ENCODE measurements at places on chromosomes 4 and X.

GRCh38 chr4:63226229-63226628 lies 1183.0 kb downstream of the TECRL start:
- no peak for DNase-seq

- no peak for DNase-seq
Measured at GRCh38 chrX:47222751-47223350, 4.4 kb downstream of the CDK16 start.

- DNase-seq: no peak
Measured at GRCh38 chr4:15990570-15991285, 27.8 kb upstream of the FGFBP2 start.

DNA sequence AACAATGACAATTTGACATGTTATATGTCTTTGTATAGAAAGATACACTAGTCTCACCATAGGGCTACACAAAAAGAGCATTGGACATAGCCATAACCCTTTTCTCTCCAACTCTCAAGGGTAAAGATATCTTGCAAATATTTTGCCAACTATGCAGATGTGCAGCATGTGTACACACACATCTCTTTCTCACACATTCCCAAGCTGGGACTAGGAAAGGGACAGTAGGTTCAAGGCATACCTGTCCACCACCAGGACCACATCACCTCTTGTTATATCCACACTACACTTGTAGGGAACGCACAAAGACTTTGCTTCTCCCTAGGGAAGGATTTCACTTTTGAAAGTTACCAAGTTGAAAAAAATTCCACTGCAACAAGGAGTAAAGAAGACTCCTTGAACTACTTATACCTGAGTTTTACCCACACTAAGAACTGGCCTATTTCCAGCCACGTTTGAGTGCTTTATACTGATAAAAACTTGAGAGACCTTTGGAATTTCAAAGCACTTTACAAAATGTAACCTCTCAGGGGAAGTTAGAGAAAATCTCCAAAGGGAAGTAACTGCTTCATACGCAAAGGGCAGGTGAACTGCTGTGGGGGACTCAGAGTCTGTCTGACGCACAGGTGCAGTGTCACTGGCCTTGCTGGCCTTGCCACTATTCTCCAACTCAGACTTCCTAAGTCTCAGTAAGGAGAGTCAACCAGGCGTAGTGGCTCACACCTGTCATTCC lies 36.9 kb downstream of the NR3C2 start:
- DNase-seq: no peak

GRCh38 chr4:145739845-145740244 lies 59.9 kb downstream of the C4orf51 start:
- no peak for DNase-seq
